Activated CD4-positive, alpha-beta T cell treated with anti-CD3 and anti-CD28 coated beads, Interleukin-2, Interleukin-6, amounts not matched to agents 100 ng/mL and 50 ng/mL, durations not matched to agents 16 hours and 8 hours (primary cell): ENCODE measurements at places on chromosomes 4 and X.

GRCh38 chrX:39161611-39162255 is 360.5 kb downstream of the MID1IP1 start:
- no peak for DNase-seq

DNA sequence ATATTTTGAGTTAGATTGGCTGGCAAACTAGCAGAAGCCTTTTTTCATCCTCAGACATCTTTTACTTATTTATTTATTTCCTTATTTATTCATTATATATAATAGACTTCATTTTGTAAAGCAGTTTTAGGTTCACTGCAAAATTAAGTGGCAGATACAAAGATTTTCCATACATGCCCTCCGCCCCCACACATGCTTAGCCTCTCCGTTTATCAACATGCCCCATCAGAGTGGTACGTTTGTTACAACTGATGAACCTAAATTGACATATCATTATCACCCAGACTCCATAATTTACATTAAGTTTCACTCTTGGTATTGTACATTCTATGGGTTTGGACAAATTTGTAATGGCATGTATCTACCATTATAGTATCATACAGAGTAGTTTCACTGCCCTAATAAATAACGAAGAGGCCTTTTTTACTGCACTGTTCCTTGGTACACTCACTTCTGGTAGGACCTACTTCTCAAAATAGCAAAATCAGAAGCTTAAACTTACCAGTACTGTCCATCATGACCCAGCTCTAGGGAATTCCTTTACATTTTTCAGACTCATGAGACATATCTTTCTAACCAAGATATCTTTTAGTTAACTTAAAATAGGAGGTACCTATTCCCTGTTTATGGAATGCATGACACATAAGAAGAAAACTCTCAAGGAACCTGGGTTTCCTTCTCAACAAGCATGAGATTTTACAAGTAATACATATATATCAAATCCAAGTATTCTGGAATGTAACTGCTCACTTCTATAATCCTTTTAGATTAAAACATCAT is 4.8 kb upstream of the TMPRSS11B start:
- no peak for DNase-seq

DNA sequence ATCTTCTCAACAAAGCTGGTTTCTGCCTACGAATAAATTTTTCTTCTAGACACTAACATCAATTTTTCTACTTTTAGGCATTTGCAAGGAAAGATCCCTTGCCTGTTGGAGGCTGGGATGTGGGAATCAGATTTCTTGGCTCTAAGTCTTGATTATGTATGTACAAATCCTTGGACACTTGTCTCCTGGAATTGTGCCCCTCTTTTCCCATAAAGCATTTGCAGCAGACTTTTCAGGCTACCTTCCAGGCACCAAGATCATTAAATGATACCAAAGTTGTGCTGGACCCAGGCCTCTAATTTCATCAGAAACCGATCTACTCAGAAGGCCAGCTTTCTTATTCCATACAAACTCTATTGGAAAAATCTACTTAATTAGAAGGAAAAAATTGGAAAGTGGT is 339.5 kb upstream of the DIPK2B start:
- DNase-seq = no peak

DNA sequence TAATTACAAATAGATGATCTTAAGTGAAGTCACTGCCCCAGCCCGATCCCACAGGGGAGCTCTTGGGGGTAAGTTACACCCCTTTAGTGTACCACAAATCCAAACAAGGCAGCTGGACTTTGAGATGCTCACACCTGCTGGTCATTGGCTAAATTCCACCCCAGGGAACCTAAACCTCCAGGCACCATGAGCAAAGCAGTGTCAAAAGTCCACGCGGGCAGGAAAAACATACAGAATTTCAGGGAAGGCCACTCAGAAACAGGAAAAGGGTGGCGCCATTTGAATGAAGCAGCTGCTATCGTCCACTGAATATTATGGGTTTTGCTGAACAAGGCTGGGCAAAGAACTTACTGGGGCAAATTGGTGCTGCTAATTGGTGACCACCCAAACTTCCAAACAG is 30.9 kb downstream of the SUPT20HL1 start:
- no peak for DNase-seq

DNA sequence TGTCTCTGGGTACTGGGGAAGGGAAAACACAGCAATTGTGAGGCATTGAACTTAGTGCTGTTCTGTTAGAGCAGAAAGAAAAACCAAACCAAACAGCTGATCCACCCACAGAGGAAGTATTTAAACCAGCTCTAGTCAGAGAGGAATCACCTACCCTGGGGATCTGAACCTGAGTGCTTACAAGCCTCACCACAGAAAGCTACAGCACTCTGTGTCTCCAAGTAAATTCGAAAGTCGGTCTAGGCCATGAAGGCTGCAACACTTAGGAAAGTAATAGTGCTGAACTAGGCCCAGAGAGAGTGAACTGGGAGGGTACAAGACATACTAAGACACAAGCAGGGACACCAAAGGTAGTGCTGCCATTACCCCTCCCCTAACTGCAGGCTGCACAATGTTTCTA is 142.2 kb upstream of the CXorf51A start:
- no peak for DNase-seq

DNA sequence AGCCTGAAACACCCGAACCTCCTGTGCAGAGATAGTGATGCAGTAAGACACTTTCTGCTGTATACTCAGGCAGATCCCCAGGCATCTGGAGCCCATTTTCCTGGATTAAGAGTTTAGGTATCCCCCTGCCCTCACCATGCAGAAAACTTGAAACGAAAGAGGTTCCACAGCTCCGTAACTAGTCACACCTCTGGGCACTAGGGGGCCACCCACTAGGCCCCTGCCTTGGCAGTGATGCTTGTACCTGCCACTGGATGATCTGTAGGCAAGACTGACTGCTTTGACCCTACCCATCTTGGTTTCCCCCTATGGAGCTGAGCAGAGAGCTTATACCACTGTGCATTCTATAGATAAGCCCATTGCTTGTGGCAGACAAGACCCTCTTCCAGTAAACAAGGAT is 940.6 kb downstream of the PCDH19 start:
- no peak for DNase-seq

DNA sequence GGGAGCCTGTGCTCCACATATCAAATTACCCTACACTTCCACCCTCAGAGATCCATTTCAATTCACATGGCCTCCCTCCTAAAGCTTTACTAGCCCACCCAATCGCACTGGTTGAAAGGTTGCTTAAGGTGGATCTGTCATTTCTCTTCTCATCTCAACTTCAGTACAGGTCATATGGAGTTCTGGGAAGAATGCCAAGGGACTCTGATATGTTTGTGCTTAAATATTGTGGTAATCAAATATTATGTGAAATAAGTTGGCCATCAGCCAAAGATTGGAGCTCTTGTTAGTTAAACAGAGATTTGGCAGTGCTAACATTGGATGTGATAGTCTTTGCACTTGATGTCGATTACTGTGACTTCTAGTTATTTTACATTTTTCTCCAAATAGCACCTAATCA is 20.5 kb downstream of the SEPTIN6 start:
- DNase-seq = no peak

- no peak for DNase-seq
Observed at GRCh38 chr4:98287328-98287727, 26.1 kb downstream of the RAP1GDS1 start.

DNA sequence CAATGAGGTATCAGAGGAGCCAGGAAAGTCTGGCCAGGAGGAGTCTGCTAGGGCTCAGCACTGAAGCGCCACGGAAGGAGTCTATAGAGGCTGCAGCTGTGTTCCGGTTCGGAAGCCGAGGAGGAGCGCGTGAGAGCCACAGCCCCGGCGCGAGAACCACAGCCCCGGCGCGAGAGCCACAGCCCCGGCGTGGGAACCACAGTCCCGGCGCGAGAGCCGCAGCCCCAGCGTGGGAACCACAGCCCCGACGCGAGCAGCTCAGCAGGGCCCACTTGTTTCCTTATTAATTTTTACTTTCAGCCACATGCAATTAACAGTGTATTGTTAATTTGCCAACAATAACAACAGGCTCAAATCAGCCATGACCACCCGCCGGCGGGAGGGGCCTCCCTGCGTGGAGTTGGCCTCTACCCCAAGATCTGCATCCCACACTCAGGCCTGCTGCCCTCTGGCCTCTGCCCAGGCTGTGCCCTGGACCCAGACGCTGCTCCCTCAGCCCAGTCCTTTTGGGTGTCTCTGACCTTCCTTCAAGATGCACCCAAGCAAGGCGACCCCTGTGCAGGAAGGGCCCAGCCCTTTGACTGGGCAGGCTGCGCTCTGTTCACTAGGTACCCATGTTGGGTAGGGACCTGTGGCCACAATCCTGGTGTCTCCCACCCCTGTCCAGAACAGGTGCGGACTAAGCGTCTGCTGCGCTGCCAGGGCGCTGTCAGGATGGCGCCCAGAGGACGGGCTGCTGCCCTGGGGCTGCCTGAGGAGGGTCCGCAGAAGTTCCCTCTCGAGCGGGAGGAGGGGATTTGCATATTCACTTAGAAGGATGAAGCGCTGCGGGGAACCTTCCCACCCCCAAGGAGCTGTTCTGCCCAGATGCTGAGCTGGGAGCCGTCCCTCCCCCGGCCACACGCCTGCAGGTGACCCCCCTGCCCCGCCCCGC is 113.8 kb downstream of the ADRA2C start:
- DNase-seq = no peak

GRCh38 chrX:119502727-119503483 is 34.7 kb downstream of the SLC25A5 start:
- no peak for DNase-seq

DNA sequence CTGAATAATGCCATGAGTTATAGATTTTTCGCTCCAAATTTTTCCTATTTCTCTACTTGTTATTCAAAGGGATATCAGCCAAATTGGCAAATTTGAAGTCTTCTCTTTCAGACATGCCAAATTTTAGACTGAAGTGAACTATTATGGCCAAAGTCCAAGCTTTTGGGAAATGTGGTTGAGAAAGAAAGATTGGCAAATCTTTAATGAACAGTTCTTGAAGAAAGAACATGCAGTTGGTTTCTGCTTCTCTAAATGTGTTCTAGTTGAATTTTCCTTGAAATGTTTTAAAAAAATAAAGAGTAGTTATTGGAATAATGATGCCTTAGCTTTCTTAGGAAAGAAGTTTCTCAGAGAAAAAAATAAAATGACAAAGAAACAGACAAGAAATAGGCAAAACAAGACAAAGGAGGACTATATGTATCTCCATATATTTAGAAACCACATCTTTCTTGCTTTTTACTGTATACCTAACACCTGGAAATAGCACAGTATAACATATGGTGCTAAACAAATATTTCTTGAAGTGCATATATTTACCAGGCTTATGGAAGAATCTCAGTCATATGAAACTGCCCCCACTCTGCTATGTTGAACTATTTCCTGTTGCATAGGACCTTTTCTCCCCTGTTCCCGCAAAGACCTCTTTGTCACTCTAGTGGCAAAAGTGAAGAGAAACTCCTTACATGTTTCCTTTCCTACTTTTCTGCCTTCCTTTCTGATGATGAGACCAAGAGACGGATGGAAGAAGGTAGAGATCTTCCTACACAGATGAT is 250.0 kb downstream of the ARHGAP24 start:
- no peak for DNase-seq

- DNase-seq = no peak
Observed at GRCh38 chr4:23973308-23973855, 83.5 kb upstream of the PPARGC1A start.

DNA sequence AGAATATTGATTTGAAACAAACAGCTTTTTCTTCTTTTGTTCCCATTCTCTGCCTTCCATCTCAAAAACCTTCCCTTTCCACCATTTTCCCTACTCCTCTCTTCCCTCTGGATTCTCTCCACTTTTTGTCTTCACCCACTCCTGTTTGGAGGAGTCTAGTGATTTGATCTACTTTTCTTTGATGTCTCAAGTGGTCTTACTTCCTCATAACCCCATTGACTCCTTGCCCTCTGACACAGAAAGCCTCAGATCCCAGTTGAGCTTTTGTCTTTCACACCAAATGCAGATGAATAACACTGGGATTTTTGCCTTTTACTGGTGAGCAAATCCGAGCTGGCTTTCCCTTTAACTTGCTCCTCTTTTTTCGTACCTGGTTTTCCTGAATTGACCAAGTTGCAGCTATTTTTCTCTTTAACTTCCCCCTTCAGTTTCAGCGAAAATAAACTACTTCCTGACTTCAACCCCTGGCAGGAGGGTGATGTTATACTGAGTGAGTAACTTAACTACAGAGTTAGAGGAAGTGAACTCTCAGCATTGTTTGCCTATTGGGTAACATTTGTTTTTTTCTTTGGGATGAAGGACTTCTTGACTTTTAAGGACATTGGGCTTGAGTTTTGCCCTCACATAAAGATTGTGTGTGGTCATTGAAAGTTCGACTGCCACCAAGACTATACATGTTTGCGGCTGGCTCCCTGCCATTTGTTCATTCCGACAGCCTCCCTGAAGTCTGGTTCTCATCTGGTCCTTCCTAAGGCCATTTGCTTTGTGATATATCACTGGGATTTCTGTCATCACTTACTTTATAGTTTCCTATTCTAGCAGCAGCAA is 392.8 kb upstream of the NR3C2 start:
- no peak for DNase-seq
